Esophagus mucosa (tissue), 1 donor: ENCODE measurements at places on chromosomes 3 and 15.

- ATAC-seq, result no peak
Measured at GRCh38 chr15:60731583-60732130, 252.7 kb upstream of the ICE2 start.

- ATAC-seq, result no peak
Measured at GRCh38 chr3:194280777-194281176, 70.4 kb downstream of the CPN2 start.

GRCh38 chr3:144197116-144197515 is 225.5 kb downstream of the DIPK2A start:
- no peak for ATAC-seq

GRCh38 chr3:161556533-161556932 is 59.9 kb downstream of the OTOL1 start:
- no peak for ATAC-seq

DNA sequence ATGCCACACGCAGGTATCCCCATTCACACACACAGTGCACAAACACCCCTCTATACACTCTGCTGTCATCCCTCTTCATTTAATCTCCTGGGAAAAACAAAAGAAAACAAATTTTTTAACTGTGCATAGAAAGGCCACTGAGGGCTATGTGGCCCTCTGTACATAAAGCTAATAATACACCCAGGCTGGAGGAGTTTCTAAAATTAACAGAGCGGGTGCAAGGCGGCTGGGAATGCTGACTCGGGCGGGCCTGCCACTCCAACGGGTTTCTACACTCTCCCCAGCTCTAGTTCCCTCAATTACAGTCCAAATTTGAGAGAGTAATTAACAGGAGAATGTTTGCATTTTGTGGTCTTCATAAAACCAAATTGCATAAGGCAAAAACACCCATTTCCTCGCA is 23.1 kb downstream of the HCN4 start:
- no peak for ATAC-seq

DNA sequence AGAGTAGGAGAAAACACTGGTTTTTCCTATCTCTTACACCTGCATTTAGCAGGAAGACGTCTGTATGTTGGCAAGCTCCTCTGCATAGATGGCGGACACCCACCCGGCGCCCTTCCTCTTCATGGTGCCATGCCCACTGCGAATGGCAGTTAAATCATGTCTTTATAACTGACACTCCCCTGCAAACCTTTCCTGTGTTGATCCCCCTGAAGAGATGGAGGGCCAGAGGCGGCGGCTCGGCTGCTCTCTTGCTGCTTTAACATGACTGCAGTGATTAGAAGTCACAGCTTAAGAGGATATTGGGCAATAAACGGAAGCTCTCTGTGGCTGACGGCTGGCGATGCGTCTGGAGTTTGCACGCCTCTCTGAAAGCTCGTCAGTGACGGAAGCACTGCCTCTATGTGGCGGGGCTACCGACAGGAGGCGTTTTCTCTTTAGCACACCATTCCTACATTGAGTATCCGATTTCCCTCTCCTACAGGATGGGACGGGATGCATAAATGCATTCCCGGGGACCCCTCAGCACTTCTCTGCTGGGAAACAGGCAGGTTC is 25.5 kb upstream of the SNRPA1 start:
- ATAC-seq, result no peak

- peak; percentile 93 for ATAC-seq
Measured at GRCh38 chr15:59555696-59556095, 55.9 kb upstream of the GCNT3 start.

GRCh38 chr3:113275583-113275928 is 64.2 kb downstream of the BOC start:
- no peak for ATAC-seq

GRCh38 chr3:161082063-161082462 is 23.1 kb downstream of the B3GALNT1 start:
- ATAC-seq, result no peak

- ATAC-seq, result no peak
Measured at GRCh38 chr3:113262304-113262665, 50.9 kb downstream of the BOC start.

DNA sequence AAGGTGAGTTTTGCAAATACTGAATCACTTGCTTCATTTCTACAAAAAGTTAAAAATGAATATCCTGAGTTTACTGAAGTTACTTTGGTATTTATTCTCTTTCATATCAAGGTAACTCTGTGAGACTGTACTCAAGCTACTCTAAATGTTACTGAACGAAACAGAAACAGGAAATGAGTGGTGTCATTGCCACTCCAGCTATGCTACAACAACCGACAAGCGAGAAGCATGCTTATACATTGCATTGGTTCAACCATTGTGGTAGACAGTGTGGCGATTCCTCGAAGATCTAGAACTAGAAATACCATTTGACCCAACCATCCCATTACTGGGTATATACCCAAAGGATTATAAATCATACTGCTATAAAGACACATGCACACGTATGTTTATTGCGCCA is 313.2 kb upstream of the THBS1 start:
- no peak for ATAC-seq

DNA sequence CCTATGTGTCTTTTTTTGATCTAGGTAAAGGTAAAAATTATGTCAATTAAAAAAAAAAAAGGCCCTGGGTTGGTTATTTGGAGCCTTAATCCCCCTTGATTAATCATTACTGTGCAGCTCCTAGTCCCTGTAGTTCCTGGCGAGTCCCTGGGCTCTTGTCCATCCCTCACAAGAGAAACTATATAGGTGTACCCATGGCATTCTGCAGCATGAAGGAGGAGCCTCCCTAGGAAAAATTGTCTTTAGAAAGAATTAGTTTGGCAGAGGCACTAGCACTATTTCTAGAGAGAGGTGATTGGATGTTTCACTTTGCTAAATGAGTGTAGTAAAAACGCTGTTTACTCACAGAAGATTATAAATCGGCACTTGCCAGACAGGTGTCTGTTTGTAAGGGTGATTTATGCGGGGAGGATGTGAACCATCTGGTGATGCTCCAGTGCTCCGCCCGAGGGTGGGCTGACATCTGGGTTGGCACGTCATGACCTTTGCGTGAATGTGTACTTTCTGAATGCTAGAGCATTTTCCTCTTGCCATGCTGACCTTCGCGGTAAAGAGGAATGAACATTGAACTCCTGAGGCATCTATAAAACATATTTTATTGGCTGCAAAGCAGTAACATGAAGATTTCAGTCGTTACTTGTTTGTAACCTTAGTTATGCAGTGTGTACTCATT is 12.6 kb downstream of the PLCL2 start:
- ATAC-seq, result no peak

- ATAC-seq, result peak; percentile 85
Measured at GRCh38 chr15:35545824-35546510, at the start of gene DPH6. TSS of gene DPH6 (minus strand) at chr15:35546165. CDS start at chr15:35546141, 24 bp downstream.

GRCh38 chr3:97485206-97485605 is 279.4 kb upstream of the ARL6 start:
- ATAC-seq, result peak; percentile 82

DNA sequence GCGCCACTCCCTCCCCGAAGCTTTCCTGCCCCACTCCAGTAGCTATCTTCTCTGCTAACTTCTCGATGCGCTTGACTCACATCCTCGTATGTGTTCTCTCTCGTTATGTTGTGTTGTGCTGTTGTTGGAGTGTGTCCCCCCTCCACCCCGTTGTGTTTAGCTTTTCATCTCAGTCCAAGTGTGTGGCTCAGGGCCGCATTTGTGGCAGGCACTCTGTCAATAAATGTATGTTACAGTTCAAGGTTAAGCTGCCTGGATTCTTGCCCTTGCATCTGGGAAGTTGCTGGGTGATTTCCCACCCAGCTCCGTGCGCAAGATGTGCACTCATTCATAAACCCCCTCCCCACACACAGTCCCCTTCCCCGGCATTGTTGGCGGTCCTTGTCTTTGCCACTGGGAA is 71.9 kb downstream of the PGPEP1L start:
- no peak for ATAC-seq

DNA sequence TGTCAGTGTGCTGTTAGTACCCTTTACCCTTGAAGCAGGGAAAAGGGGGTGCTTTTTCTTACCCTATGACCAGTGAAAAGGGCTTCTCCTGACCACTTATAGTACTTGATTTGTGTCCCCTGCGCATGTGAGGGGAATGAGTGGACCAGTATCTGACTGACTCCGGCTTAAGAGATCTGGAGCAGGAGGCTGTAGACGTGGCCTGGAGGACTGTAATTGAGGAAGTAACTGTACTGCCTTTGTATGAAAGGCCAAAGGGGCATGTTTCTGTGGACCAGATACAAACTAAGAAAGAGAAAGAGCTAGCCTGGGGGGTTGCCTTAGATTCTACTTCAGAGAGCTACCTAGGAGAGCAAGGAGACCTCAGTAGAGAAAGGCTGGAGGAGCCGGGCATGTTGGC is 89.9 kb upstream of the TBL1XR1 start:
- ATAC-seq, result no peak

- ATAC-seq, result no peak
Measured at GRCh38 chr3:12878141-12878574, 36.8 kb upstream of the RPL32 start.

GRCh38 chr15:71451130-71451529 is 335.9 kb downstream of the THSD4 start:
- ATAC-seq, result peak; percentile 24

GRCh38 chr15:89972085-89972484 is 29.0 kb upstream of the ZNF710 start:
- peak; percentile 28 for ATAC-seq

DNA sequence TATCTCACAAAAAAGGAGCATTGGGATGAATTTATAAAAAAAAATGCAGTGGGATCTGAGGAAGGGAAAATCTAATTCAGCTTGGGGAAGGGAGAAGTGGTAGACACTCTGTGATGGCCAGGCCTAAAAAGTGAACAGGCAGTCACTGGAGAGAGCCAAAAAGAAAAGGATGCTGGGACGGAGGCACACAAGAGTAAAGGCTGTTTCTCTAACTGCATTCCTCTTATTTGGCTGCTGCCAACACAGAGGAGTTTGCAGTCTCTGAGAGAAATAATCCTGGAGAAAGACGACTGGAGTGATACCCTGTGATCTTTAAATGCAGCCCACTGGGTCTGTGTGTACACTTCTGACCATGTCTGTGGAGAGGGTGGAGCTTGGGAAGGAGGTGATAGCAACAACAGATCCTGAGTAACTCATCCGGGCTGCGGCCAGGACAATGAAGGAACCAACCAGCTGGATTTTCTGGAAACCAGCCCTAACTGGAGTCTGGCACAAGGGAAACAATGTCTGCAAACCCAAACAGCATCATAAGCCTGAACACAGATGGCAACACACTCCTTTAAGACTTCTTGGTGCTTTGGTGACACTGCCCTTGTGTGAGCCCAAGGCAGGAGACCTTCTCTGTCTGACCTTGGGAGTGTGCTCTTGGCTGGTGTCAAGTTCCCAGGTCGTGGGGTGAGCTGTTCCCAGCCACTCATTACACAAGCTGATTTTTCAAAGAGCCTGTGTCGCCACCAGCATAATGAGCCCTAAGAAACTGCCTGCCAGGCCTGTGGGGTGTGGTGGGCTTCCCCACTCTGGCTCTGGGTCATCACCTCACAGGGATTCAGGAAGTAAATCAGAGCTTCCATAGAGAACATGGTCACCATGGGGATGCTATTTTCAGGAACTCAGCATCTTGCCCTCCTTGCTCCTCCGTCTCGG is 8.0 kb downstream of the FYCO1 start:
- no peak for ATAC-seq

DNA sequence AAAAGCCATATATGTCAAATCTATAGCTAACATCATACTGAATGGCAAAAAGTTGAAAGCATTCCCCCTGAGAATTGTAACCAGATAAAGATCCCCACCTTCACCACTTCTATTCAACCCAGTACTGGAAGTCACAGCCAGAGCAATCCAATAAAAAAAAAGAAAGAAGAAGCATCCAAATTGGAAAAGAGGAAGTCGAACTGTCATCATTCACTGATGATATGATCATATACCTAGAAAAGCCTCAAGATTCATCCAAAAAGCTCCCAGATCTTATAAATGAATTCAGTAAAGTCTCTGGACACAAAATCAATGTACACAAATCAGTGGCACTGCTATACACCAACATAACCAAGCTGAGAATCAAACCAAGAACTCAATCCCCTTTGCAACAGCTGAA is 97.4 kb downstream of the CBLB start:
- no peak for ATAC-seq

GRCh38 chr3:13881536-13882410 is 1.9 kb upstream of the WNT7A start:
- no peak for ATAC-seq

DNA sequence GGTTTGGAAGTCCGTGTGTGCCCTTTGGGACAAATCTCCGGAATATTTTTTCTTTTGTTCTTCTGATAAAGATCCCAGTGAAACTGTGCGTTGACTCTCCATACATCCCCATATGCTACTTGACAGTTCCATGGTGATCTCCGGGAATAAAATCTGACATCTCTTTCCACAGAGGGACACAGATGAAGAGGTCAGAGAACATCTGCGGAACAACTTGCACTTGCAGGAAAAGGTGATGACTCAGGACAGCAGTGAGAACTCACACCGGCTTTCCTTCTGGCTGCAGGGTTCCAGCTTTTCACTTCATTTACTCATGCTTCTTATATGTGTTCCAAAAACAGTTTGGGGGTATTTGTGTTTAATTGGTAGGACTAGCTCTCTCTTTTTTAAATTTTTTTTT is 157.5 kb upstream of the CHRM5 start:
- ATAC-seq, result no peak

DNA sequence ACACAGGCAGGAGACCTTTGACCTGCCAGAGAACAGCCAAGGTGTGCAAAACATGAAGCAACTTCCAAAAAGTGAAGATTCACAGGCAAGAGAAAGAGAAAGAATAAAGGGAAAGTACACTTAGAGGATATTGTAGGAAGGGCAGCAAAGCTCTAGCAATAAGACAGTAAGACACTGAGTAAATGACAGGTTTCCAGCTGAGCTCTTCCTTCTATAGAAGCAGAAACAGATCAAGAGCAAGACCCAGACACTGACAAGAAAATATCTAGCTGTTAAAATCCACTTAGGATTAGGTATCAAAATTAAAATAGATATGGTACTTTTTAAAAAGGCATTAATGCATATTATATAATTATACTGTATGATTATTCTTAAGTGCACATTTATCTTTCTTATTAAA is 333.4 kb downstream of the RAP2B start:
- no peak for ATAC-seq

GRCh38 chr3:63864008-63864964 is 619 bp downstream of the ATXN7 start:
- peak; percentile 60 for ATAC-seq

DNA sequence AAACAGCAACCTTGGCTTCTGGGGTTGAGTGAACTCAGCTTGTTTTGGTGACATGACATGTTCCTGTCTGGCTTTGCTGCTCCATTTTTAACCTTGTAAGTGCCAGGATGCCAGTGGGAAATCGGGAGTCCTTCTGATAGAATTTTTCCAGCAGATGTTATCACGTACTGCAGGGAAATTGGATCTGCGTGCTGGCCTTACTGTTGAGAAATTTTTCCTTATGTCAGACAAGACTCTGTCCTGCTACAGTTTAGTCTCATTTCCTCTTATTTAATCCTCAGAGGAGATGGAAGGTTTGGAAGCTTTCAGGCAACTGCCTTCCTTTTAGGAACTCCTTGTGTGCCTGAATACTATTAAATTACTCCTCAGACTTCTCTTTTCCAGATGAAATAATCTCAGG is 80.6 kb downstream of the PGPEP1L start:
- ATAC-seq, result no peak
